ENCODE measurements at places on chromosomes 11 and 22.

DNA sequence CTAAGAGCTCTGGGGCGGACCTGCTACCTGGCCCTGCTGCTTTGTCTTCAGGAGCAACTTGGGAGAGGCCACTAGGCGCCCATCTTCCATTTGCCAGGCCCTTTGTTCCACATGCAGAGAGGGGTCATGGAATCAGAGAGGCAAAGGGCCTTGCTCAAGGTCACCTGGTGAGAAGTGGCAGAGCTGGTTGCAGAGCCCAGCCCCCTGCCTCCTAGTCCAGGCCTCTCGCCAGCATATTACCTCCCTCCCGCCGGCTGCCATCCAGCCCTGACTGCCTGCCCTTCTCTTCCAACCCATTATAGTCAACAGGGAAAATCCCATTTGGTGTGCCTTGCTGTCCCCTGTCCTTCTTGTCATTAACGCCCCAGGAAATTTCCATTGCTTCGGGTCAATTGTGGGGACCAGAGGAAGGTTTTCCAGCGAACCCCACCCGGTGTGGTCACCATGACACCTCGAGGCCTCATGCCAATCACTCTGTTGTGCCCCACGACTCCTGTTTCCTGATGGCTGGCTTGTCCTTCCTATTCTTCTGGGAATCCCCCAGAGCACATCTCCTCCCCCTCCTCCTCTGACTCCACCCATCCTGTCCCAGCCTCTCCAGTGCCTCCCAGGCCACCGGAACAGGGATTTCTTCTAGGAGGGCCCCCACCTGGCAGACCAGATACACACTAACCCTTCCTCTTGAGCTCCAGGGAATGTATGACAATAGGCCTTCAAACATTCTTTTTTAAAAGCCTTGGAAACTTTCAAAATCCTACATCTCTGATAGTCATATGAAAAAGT, 77.0 kb downstream of the NECTIN1 start:
- DNase-seq, result no peak

DNA sequence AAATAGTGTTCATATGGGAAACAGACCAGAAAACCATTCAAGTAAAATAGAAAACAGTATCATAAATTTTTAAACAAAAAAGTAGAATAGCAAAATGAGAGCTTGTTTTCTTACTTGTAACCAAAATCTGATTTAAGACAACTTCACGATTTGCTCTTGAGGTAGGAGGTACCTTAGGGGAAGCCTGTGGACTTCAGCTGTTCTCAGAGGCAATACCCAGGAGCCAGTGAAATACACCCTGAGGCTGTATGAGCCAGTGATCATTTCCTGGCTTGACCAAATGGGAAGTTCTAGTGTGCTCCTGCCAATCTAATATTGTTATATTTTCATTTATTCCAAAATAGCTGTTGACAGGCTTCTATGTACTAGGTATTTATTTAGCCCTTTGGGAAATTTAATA, 104.8 kb downstream of the ARHGAP42 start:
- DNase-seq, result no peak

DNA sequence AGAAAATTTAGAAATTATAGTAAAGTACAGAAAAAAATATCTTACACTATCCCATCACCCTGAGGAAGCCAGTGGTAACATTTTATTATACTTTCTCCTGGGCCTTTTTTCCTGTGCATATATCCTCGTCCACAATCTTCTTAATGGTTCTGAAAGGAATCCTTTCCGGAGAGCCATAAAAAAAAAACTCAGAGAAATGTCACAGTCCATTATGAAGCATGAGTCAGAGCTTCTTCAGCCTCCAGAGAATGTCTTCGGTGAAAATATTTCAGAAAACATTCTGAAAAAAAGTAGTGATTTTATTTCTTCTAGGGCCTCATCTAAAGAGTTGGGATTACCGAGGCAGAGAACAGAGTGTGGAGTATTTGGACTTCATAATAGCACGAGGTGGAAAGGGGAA, 163.4 kb downstream of the INSC start:
- no peak for DNase-seq

GRCh38 chr11:71154261-71154805, 98.0 kb downstream of the SHANK2 start:
- no peak for DNase-seq

- no peak for DNase-seq
These were observed 320.1 kb downstream of the SOX6 start for GRCh38 chr11:16036218-16036617.
